ENCODE measurements at places on chromosomes 7 and 10.

- no peak for DNase-seq
These were observed 139.8 kb downstream of the FAM53B start for GRCh38 chr10:124604214-124605000.

DNA sequence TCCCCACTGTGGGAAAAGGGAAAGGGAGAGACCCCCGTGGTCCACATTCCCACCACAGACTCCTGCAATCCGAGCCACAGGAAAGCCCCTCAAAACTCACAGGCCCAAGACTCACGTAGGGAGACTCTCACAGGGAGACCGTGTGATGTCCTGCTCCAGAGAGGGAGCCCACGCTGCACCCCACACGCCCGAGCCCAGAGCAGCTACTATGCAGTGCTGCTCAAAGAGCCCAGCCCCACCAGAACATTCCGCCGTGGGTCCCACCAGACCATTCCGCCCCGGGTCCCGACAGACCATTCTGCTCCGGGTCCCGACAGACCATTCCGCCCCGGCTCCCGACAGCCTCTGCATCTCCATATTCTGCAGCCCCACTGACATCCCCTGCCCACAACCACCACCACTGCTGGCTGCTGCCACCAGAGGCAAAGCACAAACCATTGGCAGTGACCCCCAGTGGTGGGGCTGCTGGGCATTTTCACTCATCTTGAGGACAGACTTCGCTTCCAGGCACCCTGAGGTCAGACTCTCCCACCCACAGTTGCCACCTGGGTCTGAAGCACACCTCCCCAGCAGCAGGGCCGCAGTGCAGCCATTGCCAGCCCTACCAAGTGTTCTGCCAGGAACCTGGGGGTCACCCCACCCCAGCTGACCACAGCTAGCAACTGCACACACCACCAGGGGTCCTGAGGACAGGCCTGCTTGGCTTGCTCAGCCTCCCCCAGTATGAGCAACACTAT lies 625.4 kb upstream of the FOXK1 start:
- no peak for DNase-seq

DNA sequence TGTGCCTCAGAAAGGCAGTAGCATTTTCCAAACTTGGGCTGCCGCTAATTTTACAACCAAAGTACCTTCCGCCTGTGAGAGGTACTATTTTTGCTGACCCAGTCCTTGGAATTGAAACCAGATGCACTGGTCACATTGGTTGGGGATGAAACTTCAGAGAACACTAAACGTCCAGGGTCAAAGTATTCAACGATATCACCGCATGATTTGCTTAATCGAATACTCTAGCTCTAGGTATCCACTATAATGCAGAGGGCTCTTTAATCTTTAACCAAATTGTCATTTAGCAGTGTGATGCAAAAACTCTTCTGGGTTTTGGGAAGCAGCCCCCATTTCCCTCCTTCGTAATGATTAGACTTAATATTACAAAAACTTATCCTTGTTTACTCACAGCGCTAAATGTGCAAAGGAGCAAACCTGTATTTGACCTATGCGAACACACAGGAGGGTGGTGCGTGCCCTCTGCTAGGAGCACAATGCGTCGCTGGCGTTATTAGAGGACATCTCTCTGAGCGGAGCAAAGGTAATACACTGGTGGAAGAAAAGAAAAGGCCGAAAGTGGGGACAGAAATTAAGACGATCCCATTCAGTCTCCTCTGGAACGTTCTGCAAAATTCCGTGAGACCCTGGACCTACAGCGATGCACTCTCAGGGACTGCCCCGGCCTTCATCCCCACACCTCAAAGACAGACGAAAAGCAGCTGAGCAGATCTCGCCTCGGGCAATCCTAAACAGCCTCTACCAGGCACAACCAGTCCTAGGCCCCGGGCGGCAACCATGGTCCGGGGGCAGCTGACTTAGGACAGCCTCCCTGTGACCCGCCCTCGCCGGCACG lies 916 bp upstream of the EEPD1 start:
- no peak for DNase-seq

DNA sequence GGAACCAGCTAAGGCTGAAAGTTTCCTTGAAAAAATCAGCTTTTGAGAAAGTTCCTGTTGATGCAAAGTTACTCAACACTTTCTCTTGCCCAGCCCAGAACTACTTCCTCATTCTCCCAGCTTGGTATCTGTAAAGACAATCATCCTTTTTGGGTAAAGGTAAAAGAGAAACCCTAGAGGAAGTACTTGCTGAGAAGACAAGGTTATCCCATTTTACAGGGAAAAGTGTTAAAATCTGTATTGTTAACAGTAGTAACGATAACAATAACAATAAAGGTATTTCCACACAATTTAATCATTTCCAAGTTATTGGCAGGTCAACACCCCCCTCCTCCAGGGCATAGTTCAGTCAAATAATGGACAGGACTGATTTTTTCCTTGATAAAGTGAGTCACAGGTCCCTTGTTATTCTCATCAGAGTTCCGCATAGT lies 2.4 kb downstream of the ALOX5 start:
- DNase-seq, result no peak

- no peak for DNase-seq
These were observed 126.7 kb upstream of the ZMIZ1 start for GRCh38 chr10:78942091-78942501.

- DNase-seq, result no peak
These were observed 73.3 kb downstream of the FAM53B start for GRCh38 chr10:124670849-124671248.

DNA sequence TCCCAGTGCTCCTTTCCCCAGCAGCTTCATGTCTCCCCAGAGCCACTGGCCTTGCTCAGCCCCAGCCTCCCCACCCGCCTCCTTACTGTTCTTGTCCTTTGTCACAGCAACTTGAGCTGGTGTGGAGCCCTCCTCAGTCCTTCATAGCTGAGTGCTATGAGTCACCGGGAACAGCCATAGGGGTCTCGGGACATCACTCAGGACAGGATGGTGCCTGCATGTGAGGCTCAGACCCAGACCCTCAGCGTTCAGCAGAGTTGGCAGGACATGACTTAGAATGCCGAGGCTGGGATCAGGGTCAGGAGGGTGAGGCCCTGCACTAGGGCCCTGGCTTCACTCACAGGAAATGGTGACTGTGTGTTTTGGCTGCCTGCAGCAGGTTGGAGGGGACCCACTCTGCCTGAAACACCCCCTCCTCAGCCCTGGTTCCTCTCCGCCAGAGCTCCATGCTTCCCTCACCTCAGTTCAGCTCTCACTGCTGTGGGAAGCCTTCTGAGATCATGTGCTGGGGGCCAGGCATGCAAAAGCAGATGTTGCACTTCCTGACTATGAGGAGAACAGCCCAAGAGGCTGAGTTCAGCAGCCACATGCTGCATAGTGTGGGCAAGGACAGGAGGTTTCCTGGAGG lies 40.7 kb upstream of the GJD4 start:
- DNase-seq, result no peak

Measured in amniotic stem cell (primary cell).